ENCODE measurements at places on chromosomes 6 and 20. TPM values are rescaled to one million over a fixed set of nuclear protein-coding genes. Genes with fewer than 3 reads are reported as not detected.

CDSN gene
- polyA plus RNA-seq: not detected

- H3K36me3 ChIP-seq: peaks cover 9% of the 10 kb centered on the region
- H3K27me3 ChIP-seq: no peaks in the 10 kb centered on the region
- no peak overlapping the region for H3K4me3 ChIP-seq
Measured at GRCh38 chr6:89807581-89807980, 12.0 kb downstream of the MDN1 start.

DNA sequence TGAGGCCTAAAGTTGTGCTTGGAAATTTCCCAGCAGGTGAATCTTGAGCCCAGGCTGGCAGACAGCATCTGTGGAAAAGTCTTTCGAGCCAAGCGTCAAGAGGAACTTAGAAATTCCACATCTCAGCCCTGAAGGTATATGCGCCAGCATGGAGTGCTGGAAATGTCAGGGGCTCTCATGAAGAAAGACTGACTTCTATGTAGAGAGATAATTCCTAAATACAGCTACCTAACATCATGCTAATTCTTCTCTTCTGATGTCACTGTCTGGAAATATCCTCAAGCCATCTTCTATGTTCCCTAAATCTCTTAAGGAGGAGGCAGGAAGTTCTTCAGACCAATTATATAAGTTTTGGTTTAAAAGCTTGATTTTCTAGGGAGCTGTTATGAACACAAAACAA lies 492.4 kb upstream of the MARCKS start:
- no peak for DNase-seq
- no peaks in the 10 kb centered on the region for H3K4me1 ChIP-seq
- no peak overlapping the region for H3K27ac ChIP-seq
- no peaks in the 10 kb centered on the region for H3K27me3 ChIP-seq

GRCh38 chr6:28988536-28989311 lies 16.4 kb downstream of the ZNF311 start:
- H3K4me3 ChIP-seq: peak overlapping the region; percentile 29
- H3K36me3 ChIP-seq: no peaks in the 10 kb centered on the region
- no peaks in the 10 kb centered on the region for H3K27me3 ChIP-seq
- no peak overlapping the region for H3K27ac ChIP-seq
- peak; percentile 87 for DNase-seq

CEP57L1 gene
- 3.4 TPM for polyA plus RNA-seq

DNA sequence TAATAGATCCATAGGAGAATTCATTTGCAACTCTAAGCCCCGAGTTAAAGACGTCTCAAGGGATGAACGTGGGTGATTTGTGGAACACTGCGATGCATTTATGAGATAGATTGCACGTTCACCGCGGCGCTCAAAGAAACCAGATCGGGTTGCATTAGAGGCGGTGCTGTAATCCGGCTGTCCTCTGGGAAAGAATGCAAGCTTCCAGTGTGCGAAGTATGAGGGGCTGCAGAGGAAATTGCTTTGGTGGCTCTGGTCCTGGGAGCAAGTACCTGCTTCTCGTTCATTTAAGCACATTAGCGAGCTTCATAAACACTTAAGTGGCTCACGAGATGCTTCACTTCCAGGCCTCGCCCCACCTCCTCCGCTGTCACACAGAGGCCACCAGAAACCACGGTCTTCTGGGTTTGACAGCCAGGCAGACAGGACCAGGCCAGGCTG lies 182.3 kb downstream of the CDH4 start:
- no peak overlapping the region for H3K27ac ChIP-seq
- no peaks in the 10 kb centered on the region for H3K4me1 ChIP-seq
- no peaks in the 10 kb centered on the region for H3K27me3 ChIP-seq
- no peaks in the 10 kb centered on the region for H3K36me3 ChIP-seq
- H3K4me3 ChIP-seq: no peak overlapping the region

FAM162B gene
- not detected for polyA plus RNA-seq

GRCh38 chr20:59451066-59451630 lies 150.7 kb downstream of the EDN3 start:
- H3K27ac ChIP-seq: no peak overlapping the region
- H3K4me1 ChIP-seq: no peaks in the 10 kb centered on the region
- H3K36me3 ChIP-seq: no peaks in the 10 kb centered on the region
- no peak for DNase-seq
- no peak overlapping the region for H3K4me3 ChIP-seq
- H3K27me3 ChIP-seq: no peaks in the 10 kb centered on the region

COMMD7 gene
- polyA plus RNA-seq: 34.9 TPM

CD40 gene
- 215 TPM for polyA plus RNA-seq

CAP2 gene
- not detected for polyA plus RNA-seq

- peak; percentile 25 for DNase-seq
- no peaks in the 10 kb centered on the region for H3K36me3 ChIP-seq
- no peak overlapping the region for H3K4me3 ChIP-seq
- peak overlapping the region; percentile 76 for H3K27ac ChIP-seq
- H3K27me3 ChIP-seq: no peaks in the 10 kb centered on the region
- H3K4me1 ChIP-seq: peaks cover 38% of the 10 kb centered on the region
Measured at GRCh38 chr6:154682633-154683125, 50.5 kb upstream of the SCAF8 start.

DNA sequence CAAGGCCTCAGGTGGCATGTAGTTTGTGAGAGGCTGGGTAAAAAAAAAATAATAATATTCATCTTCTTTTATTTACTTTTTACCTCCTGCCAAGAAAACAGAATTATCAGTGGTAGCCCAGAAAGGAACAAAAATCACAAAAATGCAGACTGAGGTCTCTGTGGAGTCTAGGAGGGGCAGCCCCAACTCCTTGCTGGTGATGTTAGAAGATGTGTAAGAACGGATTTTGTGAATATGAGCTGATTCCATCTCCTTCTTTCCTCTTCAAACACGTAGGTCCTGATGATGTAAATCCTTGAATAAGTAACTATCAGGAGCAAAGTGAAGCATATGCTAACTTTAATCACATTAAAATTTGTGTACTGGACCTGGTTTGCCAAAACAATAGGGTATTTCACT lies 226.8 kb downstream of the EYA4 start:
- DNase-seq: no peak
- no peak overlapping the region for H3K4me3 ChIP-seq
- H3K27ac ChIP-seq: no peak overlapping the region
- H3K4me1 ChIP-seq: no peaks in the 10 kb centered on the region
- H3K27me3 ChIP-seq: no peaks in the 10 kb centered on the region

DNA sequence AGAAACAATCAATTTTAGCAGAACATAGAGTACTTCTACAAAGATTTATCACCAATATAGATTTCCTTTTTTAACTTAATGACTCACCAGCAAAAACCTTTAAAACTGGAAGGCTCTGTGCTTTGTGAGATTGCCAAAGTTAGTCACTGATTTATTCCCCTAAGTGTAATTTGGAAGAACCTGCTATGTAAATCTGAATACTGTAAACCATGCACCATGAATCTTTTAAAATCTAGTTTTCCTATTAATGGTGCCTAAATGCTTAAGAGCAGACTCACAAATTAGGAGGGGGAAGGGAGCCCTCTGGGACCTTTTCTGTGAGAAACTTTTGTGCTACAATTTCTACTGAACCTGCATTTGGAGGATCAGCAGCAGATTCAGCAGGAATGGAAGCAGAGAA lies 57.8 kb upstream of the PNRC1 start:
- no peak overlapping the region for H3K27ac ChIP-seq
- H3K4me1 ChIP-seq: no peaks in the 10 kb centered on the region
- H3K4me3 ChIP-seq: no peak overlapping the region
- no peak for DNase-seq

PRRT1 gene
- not detected for polyA plus RNA-seq

- no peak for DNase-seq
- H3K4me1 ChIP-seq: peaks cover 8% of the 10 kb centered on the region
- H3K4me3 ChIP-seq: no peak overlapping the region
Measured at GRCh38 chr6:79064635-79065034, 13.4 kb downstream of the PHIP start.

OLIG3 gene
- polyA plus RNA-seq: not detected

PRPH2 gene
- polyA plus RNA-seq: 0.03 TPM

GTSF1L gene
- polyA plus RNA-seq: 1.5 TPM

GID8 gene
- 12.4 TPM for polyA plus RNA-seq

FOXC1 gene
- polyA plus RNA-seq: 0.04 TPM

- peaks cover 23% of the 10 kb centered on the region for H3K4me1 ChIP-seq
- H3K27ac ChIP-seq: peak overlapping the region; percentile 66
- H3K4me3 ChIP-seq: no peak overlapping the region
- no peaks in the 10 kb centered on the region for H3K36me3 ChIP-seq
- no peaks in the 10 kb centered on the region for H3K27me3 ChIP-seq
Measured at GRCh38 chr6:137791281-137792159, 75.5 kb upstream of the TNFAIP3 start.

GRCh38 chr20:57609086-57609841 lies 11.0 kb downstream of the ZBP1 start:
- H3K36me3 ChIP-seq: no peaks in the 10 kb centered on the region
- H3K4me3 ChIP-seq: no peak overlapping the region
- peaks cover 5% of the 10 kb centered on the region for H3K4me1 ChIP-seq

- H3K4me1 ChIP-seq: peaks cover 59% of the 10 kb centered on the region
- peak overlapping the region; percentile 72 for H3K27ac ChIP-seq
- no peaks in the 10 kb centered on the region for H3K27me3 ChIP-seq
- H3K4me3 ChIP-seq: peak overlapping the region; percentile 15
- peaks cover 10% of the 10 kb centered on the region for H3K36me3 ChIP-seq
Measured at GRCh38 chr6:150640556-150641209, 41.0 kb downstream of the PLEKHG1 start.

- DNase-seq: no peak
- H3K4me1 ChIP-seq: no peaks in the 10 kb centered on the region
- H3K27ac ChIP-seq: no peak overlapping the region
- H3K4me3 ChIP-seq: no peak overlapping the region
- H3K36me3 ChIP-seq: no peaks in the 10 kb centered on the region
Measured at GRCh38 chr6:87846434-87846833, 144.4 kb upstream of the AKIRIN2 start.

ABRACL gene
- polyA plus RNA-seq: 29.3 TPM

DNA sequence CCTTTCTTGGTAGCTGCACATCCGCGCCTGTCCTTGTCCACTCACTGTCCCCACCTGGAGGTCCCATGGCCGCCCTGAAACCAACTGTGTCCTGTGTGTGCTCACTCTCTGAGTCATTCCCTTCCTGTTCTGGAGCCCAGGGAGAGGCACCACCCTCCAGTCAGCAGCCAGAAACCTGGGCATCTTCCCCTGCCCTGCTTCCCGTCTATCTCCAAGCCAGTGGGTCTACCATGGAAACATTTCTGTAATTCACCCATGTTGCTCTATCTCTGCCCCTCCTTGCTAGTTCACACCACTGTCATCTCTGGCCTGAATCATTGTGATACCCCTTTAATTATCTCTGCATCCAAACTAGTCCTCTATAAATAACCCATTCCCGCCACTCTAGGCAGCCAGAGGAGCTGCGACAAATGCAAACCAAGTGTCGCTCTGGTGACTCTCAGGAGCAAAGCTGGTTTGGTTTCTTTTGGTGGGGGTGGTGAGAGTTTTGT lies 28.8 kb upstream of the SYNJ2 start:
- H3K4me1 ChIP-seq: no peaks in the 10 kb centered on the region
- H3K27me3 ChIP-seq: no peaks in the 10 kb centered on the region
- no peak overlapping the region for H3K4me3 ChIP-seq
- no peak overlapping the region for H3K27ac ChIP-seq
- no peaks in the 10 kb centered on the region for H3K36me3 ChIP-seq
- no peak for DNase-seq

GRCh38 chr6:75438013-75438431 lies 55.6 kb downstream of the FILIP1 start:
- H3K27me3 ChIP-seq: no peaks in the 10 kb centered on the region
- no peaks in the 10 kb centered on the region for H3K36me3 ChIP-seq
- no peak for DNase-seq
- H3K4me1 ChIP-seq: no peaks in the 10 kb centered on the region
- no peak overlapping the region for H3K4me3 ChIP-seq
- no peak overlapping the region for H3K27ac ChIP-seq

DNA sequence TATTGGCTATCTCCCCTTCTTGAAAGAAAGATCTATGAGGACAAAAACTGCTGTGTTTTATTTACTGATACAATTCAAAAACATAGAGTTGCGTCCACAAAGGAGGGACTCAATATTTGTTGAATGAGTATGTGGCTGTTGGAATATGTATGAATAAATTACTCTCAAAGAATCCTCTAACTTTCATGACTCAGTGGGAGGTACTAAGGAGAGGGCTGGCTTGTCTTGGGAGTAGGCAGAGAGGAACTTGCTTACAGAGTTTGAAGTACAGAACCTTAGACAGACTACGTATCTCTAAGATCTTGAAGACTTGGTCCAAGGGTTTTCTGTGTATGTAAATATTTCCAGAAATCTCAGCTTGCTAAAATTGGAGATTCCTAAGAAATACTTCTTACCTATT lies 504.0 kb upstream of the PTCHD4 start:
- DNase-seq: no peak
- no peaks in the 10 kb centered on the region for H3K36me3 ChIP-seq
- H3K27me3 ChIP-seq: no peaks in the 10 kb centered on the region
- H3K27ac ChIP-seq: no peak overlapping the region
- H3K4me3 ChIP-seq: no peak overlapping the region

DNA sequence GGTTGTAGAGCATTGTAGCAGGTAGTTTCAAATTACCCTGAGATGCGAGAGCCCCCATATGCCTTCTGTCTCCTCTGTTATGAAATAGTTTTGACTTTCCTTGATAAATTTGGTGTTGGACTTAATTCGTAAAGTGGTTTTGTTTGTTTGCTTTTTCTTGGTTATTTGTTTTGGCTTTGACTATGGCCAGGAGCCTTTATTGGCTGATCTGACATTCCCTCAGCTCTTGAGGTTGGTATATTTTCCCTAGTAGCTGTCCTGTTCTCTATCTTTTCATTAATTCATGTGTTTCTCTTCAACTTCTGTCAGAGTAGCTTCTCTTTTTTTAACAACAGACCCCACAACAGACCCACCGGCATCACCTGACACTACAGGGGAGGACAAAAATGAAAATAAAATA lies 457.4 kb upstream of the MANEA start:
- H3K27ac ChIP-seq: no peak overlapping the region
- DNase-seq: no peak

GRCh38 chr20:19566226-19566945 lies 191.7 kb upstream of the RIN2 start:
- H3K4me3 ChIP-seq: no peak overlapping the region
- H3K36me3 ChIP-seq: no peaks in the 10 kb centered on the region
- H3K27ac ChIP-seq: no peak overlapping the region
- H3K27me3 ChIP-seq: peaks cover 10% of the 10 kb centered on the region

FABP7 gene
- not detected for polyA plus RNA-seq
